ENCODE measurements at places on chromosomes 5 and 9. TPM values are rescaled to one million over a fixed set of nuclear protein-coding genes. Genes with fewer than 3 reads are reported as not detected.

The IGFBPL1 gene
- not detected for total RNA-seq

The LAMC3 gene
- total RNA-seq: 0.99 TPM

The CCDC183 gene
- total RNA-seq: 2.3 TPM

The MAST4 gene
- 54.1 TPM for total RNA-seq

DNA sequence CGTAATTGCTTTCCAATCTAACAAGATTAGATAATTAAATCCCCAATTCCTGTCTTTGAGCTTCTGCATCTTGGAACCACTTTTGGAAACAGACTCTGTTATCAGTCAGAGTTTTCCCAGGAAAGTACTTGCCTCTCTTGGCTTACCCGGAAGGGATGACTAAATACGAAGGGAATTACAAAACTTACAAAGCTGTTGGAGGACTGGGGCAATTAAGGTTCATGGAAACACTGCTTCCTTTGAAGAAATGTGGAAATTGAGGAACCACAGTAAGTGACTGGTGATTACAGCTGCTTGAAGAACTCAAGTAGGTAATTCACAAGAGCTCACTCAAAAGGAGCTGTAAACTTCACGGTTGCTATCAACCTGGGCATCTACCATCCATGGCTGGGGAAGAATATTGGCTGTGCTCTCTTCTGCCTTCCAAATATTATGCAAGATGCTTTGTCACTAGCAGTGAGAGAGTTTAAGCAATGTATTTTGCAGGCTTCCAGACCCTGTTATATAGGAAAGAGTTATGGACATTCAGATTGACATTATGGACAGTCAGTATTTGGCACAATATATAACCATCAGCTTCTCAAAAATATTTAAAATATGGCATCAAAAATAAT lies 104.6 kb upstream of the MAN2A1 start:
- no peaks in the 10 kb centered on the region for H3K36me3 ChIP-seq
- no peaks in the 10 kb centered on the region for H3K4me1 ChIP-seq
- DNase-seq: no peak
- H3K4me3 ChIP-seq: no peak overlapping the region
- H3K27ac ChIP-seq: no peak overlapping the region
- no peaks in the 10 kb centered on the region for H3K27me3 ChIP-seq

- DNase-seq: no peak
- H3K27me3 ChIP-seq: no peaks in the 10 kb centered on the region
- no peak overlapping the region for H3K4me3 ChIP-seq
- H3K27ac ChIP-seq: no peak overlapping the region
- peaks cover 78% of the 10 kb centered on the region for H3K36me3 ChIP-seq
These were observed 51.9 kb downstream of the NIPAL4 start for GRCh38 chr5:157511651-157512644.

- no peak overlapping the region for H3K27ac ChIP-seq
- H3K4me3 ChIP-seq: no peak overlapping the region
- no peaks in the 10 kb centered on the region for H3K4me1 ChIP-seq
- DNase-seq: no peak
- H3K27me3 ChIP-seq: no peaks in the 10 kb centered on the region
These were observed 1228.3 kb upstream of the WWC1 start for GRCh38 chr5:167063116-167063515.

GRCh38 chr5:156762771-156763170 lies 87.3 kb upstream of the PPP1R2B start:
- H3K36me3 ChIP-seq: no peaks in the 10 kb centered on the region
- no peak for DNase-seq
- no peaks in the 10 kb centered on the region for H3K4me1 ChIP-seq
- H3K27me3 ChIP-seq: no peaks in the 10 kb centered on the region
- H3K4me3 ChIP-seq: no peak overlapping the region

- no peaks in the 10 kb centered on the region for H3K36me3 ChIP-seq
- no peak overlapping the region for H3K27ac ChIP-seq
- H3K4me3 ChIP-seq: no peak overlapping the region
- DNase-seq: no peak
- H3K4me1 ChIP-seq: no peaks in the 10 kb centered on the region
- no peaks in the 10 kb centered on the region for H3K27me3 ChIP-seq
These were observed 36.4 kb downstream of the SLC28A3 start for GRCh38 chr9:84304166-84304565.

DNA sequence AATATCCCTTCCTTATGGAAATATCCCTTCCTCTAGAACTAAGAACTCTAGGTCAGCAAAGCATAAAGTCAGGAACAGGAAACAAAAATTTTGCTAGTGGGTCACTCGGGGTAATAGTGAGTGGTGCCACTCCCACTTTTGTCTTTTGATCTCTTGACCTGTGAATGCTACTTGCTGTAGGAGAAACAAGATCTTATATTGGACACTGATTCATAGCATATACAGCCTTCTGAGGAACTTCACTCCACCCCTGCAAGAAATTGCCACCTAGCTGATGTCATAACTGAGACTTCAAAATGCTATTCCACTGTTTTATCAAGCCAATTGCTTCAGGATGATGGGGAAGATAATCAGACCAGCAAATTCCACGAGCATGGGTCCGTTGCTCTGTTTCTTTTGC lies 53.3 kb upstream of the PRSS3 start:
- H3K36me3 ChIP-seq: no peaks in the 10 kb centered on the region
- no peaks in the 10 kb centered on the region for H3K4me1 ChIP-seq
- no peak overlapping the region for H3K27ac ChIP-seq
- DNase-seq: no peak
- H3K4me3 ChIP-seq: no peak overlapping the region

GRCh38 chr5:96374653-96375052 lies 58.4 kb downstream of the PCSK1 start:
- DNase-seq: no peak
- H3K4me1 ChIP-seq: no peaks in the 10 kb centered on the region

DNA sequence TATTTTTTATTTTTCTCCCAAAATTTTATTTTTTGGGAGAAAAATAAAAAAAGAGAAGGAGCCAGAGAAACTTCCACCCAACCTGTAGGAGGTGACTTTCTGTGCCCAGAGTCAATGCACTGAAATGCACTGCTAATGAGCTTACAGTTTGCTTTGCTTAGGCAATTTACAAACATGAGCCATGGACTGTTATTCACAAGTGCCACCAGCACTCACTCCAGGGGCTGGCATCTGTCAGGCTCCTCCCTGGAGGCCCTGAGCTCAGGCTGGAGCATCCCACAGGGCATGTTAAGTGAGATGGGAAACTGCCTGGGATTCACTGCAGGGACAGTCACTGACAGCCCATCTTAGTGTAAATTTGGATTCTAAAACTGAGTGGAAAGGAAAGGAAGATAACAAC lies 74.9 kb downstream of the FANCC start:
- H3K27me3 ChIP-seq: no peaks in the 10 kb centered on the region
- H3K27ac ChIP-seq: no peak overlapping the region
- H3K36me3 ChIP-seq: peaks cover 7% of the 10 kb centered on the region
- no peak for DNase-seq
- H3K4me3 ChIP-seq: no peak overlapping the region

GRCh38 chr5:78671609-78672008 lies 23.0 kb upstream of the LHFPL2 start:
- H3K36me3 ChIP-seq: no peaks in the 10 kb centered on the region
- H3K4me3 ChIP-seq: no peak overlapping the region
- no peaks in the 10 kb centered on the region for H3K4me1 ChIP-seq
- DNase-seq: no peak
- H3K27me3 ChIP-seq: no peaks in the 10 kb centered on the region
- no peak overlapping the region for H3K27ac ChIP-seq

DNA sequence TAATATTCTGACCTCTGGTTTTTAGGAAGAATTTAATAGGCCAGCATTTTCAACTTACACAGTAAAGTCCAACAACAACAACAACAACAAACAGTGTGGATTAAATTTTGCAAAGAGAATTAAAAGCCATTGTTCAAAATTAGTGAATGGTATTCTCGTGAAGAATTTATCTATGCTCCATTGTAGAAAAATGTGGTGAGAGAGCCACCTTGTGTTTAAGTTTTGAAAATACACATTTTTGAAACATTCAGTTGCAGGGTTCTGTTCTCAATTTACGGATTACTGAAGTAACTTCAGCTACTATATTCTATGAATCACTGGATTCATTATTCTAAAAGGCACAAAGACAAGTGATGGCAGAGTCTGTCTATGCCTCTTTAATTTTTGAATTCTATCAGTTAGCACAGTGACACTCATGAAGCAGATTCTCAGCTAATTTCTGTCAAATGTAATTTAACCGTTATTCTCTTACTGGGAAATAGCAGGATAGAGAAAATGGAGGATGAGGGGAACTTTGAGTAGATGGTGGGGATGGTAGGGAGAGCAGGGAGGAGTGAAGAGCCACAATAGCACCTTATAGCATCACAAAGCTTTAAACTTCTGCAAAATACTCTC lies 11.0 kb downstream of the CCDC152 start:
- peak; percentile 33 for DNase-seq
- H3K27ac ChIP-seq: no peak overlapping the region
- H3K4me3 ChIP-seq: no peak overlapping the region
- H3K4me1 ChIP-seq: no peaks in the 10 kb centered on the region
- H3K36me3 ChIP-seq: no peaks in the 10 kb centered on the region
- peaks cover 4% of the 10 kb centered on the region for H3K27me3 ChIP-seq

DNA sequence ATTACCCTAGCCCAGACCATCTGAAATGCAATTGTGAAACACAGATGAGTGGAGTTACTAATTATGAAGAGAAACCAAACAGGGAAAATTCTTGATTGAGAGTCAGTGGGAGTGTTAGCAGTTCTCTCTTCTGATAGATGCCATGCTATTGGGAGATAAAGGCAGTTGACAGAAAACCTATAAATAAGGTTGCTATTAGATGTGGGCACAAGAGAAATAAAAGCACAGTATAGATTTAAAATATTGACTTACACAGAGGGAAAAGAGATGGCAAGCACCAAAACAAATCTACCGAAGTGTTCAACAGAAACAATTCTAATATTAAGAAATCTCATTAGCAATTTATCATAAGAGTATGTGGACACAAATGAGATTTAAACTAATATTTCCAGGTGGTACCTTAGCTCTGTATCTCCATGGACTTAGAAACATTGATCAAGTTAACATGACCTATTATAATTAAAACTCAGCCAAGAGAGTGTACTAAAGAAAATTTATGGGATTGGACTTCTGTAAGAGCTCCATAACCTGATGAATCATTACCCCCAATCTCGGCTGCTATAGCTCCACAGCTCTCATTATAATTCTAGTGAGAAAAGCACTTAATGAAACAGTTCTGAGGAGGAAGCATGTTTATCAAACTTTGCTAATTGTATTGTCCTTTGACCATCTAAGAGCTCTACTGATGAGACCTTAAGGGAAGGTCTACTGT lies 665.0 kb upstream of the RIOK2 start:
- no peaks in the 10 kb centered on the region for H3K4me1 ChIP-seq
- no peak for DNase-seq
- H3K27me3 ChIP-seq: no peaks in the 10 kb centered on the region
- H3K4me3 ChIP-seq: no peak overlapping the region

DNA sequence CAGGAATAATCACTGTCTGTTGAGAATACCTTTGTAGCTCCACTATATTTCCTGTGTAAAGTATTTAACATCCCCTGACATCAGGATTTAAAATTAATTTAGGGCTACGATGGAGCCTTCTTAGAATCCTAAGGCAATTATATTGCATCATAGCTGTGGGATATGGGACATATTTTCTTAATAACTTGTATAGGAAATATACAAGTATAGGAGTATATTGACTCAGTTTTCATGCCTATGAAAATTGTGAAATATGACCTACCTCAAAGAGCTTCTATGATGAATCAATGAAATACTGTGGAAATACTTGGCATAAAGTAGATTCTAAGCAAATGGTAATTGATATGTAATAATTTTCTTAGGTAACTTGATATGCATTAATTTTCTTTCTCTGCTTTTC lies 221.0 kb upstream of the KLF4 start:
- H3K36me3 ChIP-seq: no peaks in the 10 kb centered on the region
- DNase-seq: no peak
- H3K27ac ChIP-seq: no peak overlapping the region
- no peaks in the 10 kb centered on the region for H3K27me3 ChIP-seq

GRCh38 chr5:31412324-31412723 lies 119.6 kb downstream of the DROSHA start:
- H3K4me3 ChIP-seq: no peak overlapping the region
- no peaks in the 10 kb centered on the region for H3K4me1 ChIP-seq
- no peak for DNase-seq
- no peak overlapping the region for H3K27ac ChIP-seq
- no peaks in the 10 kb centered on the region for H3K27me3 ChIP-seq

- H3K4me1 ChIP-seq: no peaks in the 10 kb centered on the region
- H3K27ac ChIP-seq: no peak overlapping the region
- peaks cover 4% of the 10 kb centered on the region for H3K27me3 ChIP-seq
- H3K4me3 ChIP-seq: no peak overlapping the region
- DNase-seq: no peak
These were observed 75.1 kb upstream of the RAI14 start for GRCh38 chr5:34580983-34581382.

DNA sequence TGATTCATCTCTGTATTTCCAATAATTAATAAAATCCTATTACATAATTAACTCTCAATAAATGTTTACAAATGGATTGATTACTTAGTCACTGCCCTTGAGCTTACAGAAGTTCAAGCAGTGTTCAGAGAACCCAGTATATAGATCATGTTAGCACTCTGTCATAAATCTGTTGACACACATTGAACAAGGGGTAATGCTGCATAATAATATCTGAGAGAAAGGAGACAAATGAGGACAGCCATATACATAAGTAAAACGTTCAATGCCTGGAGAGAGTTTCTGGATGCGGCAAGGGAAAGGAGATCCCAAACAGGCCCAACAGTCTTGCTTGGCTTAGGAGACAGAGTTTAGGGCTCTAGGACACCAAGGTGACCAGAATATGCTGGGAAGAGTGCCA lies 270.2 kb downstream of the FBXL17 start:
- H3K27me3 ChIP-seq: no peaks in the 10 kb centered on the region
- no peak for DNase-seq
- peaks cover 3% of the 10 kb centered on the region for H3K36me3 ChIP-seq
- no peak overlapping the region for H3K4me3 ChIP-seq
- no peaks in the 10 kb centered on the region for H3K4me1 ChIP-seq

- no peaks in the 10 kb centered on the region for H3K4me1 ChIP-seq
- no peak for DNase-seq
- no peak overlapping the region for H3K27ac ChIP-seq
- no peaks in the 10 kb centered on the region for H3K36me3 ChIP-seq
- H3K4me3 ChIP-seq: no peak overlapping the region
- H3K27me3 ChIP-seq: no peaks in the 10 kb centered on the region
These were observed 119.5 kb downstream of the TRPM3 start for GRCh38 chr9:71001780-71002386.

DNA sequence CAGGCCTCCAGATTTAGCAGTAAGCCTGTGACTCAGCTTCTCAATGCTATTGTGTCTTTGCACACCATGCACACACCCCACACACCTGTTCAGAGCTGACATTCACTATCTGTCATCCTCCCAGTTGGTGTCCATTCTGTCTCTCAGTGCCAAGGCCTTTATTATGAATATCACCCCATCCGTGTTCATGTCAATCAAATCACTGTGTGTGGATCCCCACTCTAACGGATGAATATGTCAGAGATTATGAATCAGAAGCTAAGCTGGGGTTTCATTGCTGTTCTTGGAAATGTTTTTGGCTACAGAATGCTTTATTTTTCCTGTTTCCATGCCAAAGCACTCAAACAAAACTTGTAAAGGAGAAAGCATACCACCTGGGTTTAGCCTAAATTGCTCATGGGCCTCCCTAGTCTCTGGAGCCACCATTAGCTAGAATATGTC lies 9.4 kb upstream of the MAMDC2 start:
- no peak for DNase-seq
- no peak overlapping the region for H3K4me3 ChIP-seq
- H3K4me1 ChIP-seq: no peaks in the 10 kb centered on the region
- no peaks in the 10 kb centered on the region for H3K36me3 ChIP-seq

All from CD4-positive, CD25-positive, alpha-beta regulatory T cell (primary cell).